ENCODE measurements at places on chromosomes 6 and 20.

DNA sequence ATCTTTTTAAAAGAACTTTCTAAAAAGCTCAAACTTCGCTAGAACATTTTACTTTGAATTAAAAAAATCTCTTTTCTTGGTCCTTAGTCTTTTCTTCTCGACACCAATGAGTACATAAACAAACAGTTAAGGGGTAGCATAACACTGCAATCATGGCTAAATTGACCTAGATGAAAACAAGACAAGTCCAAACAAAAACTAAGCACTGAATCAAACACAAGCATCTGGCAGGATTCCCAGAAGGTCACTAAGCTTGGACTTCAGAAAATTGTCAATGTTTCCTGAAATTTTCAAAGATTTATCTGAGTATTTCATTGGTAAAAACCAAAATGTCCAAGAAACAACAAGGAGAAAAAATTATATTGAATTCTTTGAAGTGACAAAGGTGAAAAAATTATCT, 5.0 kb downstream of the COL21A1 start:
- no peak for DNase-seq

DNA sequence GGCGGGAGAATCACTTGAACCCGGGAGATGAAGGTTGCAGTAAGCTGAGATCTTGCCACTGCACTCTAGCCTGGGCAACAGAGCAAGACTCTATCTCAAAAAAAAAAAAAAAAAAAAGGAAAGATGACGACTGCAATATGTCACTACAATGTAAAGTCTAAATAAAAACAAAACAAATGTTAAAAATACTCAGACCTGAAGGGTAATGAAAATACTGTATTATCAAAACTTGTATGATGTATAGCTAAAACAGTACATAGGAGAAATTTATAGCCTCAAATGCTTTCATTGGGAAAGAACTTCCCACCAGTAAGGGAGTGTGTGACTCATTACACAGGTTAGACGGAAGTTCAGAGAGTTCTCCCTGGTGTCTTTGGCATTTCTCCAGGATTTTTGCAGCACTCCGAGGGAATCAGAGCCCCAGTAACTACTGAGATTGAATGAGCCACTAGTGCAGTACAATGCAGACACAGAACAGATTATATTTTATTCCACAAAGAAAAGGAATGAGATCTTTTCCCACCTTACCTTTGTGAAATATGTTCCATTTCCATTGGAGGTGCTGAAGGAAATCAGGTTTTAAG, 12.5 kb upstream of the RALGAPB start:
- DNase-seq, result peak; percentile 82

DNA sequence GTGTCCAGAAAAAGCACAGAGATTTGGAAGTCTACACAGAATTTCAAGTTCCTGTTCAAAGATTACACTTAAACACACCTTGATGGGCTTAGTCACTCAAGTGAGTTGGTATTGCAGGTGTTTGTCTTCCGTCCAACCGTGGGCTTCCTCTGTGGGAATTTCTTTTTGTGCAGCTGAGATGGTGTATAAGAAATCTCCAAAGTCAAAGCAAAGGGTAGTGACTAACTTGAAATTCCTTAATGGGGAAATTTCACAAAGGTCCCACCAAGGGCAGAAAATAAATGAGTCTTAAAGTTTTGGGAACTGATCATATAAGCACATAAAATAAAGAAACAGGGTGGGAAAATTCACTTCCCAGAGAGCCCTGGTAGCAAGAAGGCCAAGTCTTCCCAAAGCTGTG, 102.0 kb upstream of the TNFAIP3 start:
- DNase-seq, result no peak

DNA sequence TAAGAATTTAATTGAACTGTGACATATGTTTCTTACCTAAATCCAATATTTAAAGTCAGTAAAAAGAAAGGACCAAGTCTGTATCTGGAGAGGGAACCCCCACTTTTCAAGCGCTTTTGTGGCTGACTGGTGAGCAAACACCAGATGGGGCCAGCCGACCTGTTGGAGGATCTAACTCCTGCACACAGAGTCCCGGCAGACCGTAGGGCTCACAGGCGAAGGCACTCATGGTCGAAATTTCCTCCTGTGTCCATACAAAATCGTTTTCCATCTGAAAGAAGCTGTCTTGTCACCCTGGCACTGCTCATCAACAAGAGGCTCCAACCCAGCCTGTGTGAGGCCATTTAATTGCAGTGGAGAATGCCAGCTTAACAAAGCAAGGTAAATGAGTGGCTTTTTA, 94.0 kb downstream of the SCML4 start:
- no peak for DNase-seq

DNA sequence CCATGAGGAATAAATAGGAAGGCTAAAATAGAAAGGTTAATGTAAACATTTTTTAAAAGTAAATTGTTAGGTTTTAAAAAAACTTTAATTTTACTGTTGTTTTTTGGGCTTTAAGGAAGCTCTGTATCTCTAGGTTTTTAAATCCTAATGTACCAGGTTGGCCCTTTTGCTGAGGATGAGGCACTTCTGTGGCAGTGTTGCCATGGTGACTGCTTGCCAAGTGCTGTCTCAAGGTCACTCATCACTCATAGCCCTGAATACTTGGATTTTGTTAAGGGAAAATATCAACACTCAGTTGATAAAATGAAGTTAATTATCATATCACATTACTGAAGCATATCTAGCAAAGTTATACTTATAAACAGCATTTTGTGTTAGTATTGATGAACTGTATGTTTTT, 50.2 kb downstream of the NCOA3 start:
- peak; percentile 33 for DNase-seq

GRCh38 chr6:38438097-38438496, 201.6 kb downstream of the BTBD9 start:
- DNase-seq, result no peak

- no peak for DNase-seq
These were observed 80.4 kb downstream of the AK9 start for GRCh38 chr6:109610590-109610989.

DNA sequence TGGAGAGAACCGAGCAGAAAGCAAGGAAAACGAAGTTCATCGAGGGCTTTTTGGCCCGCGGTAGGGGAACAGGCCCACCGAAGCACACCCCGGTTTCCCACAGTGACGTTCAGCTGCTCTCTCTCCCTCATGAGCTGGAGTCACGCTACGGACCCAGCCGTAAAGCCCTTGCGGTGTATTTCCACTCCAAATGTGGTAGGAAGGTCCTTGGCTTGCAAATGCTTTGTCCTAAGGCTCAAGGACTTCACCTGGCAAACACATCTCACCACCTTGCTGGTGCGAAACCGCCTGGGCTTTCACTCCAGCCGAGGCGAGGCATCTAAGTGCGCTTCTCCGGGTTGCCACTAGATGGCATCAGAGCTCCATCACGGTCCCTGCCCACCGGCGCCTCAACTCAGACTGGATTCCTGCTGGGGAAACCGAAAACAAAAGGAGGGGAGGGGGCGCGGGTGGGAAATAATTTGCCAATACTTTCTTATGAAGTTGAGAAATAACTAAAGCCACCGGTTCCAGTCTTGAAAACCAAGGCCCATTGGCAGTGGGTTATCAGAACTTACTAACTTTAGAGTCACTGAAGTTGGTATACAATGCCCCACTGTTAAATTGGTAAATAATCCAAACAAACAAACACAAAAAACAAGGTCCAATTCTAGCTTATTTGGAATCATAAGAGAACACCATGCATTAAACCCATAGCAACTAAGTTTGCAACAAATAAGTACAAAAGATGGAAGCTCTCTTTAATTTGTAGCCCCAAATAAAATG, 13.4 kb upstream of the FOXC1 start:
- DNase-seq, result peak; percentile 59

- DNase-seq, result no peak
These were observed 137.0 kb downstream of the SLC23A2 start for GRCh38 chr20:4864311-4864752.
